ENCODE measurements at places on chromosomes 12 and 14.

- no peak for DNase-seq
These were observed 116.8 kb upstream of the SLC38A4 start for GRCh38 chr12:46942579-46942978.

- DNase-seq: no peak
These were observed 282.6 kb downstream of the KSR2 start for GRCh38 chr12:117686210-117686609.

- no peak for DNase-seq
These were observed 9.1 kb downstream of the TMEM233 start for GRCh38 chr12:119602734-119603094.

DNA sequence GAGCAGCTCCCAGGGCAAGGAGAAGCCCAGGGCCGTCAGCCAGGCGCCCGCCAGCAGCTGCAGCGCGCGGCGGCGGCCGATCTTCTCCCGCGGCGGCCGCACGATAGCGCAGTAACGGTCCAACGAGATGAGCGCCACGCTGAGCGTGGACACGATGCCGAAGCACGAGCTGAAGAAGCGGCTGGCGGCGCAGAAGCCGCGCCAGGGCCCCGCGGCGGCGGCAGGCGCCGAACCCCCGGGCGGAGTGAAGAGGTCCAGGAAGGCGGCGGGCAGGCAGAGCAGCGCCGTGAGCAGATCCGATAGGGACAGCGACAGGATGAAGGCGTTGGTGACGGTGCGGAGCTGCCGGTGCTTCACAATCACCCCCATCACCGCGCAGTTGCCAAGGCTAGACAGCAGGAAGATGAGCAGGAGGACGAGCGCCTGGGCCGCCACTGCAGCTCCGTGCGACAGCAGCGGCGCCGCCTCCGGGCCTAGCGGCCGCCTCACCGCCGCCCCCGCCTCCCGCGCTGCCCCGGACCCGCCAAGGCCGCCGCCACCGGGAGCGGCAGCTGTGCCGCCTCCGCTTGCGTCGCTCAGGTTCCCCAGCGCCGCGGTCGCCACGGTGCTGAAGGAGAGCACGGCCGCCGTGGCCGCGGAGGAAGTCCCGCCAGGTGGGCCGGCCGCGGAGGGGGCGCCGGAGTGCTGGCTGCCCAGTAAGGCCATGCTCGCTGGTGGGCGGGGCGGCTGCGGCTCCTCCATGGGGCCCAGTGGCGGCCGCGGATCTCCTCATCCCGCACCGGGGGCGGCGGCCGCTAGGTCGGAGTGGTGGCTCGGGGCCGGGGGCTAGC is 479 bp downstream of the GPR135 start:
- DNase-seq: no peak

- no peak for DNase-seq
These were observed 129.8 kb upstream of the TMEM132C start for GRCh38 chr12:128137140-128137539.

GRCh38 chr12:54301428-54302048 is 723 bp upstream of the NFE2 start:
- no peak for DNase-seq

Data from stimulated activated CD8-positive, alpha-beta memory T cell treated with anti-CD3 and anti-CD28 coated beads, Interleukin-7, amount 100 ng/mL, for 24 hours (primary cell).